Glomerular endothelial cell (primary cell): ENCODE measurements at places on chromosomes 7 and 10. TPM values are rescaled to one million over a fixed set of nuclear protein-coding genes. Genes with fewer than 3 reads are reported as not detected.

AGMO gene
- not detected in 2 replicates for total RNA-seq

TBATA gene
- not detected in 2 replicates for total RNA-seq

CYP2C9 gene
- not detected in 2 replicates for total RNA-seq

TFR2 gene
- 0.29 TPM in 1 of 2 replicates, not detected in the other for total RNA-seq

KAZALD1 gene
- 0.12 TPM in 1 of 2 replicates, not detected in the other for total RNA-seq

ZNF107 gene
- total RNA-seq = 2.2 and 5.3 TPM in 2 replicates

ANXA8 gene
- total RNA-seq = 0.12 TPM in 1 of 2 replicates, not detected in the other

TCAF2 gene
- 18.5 and 26.6 TPM in 2 replicates for total RNA-seq

SPDYE8 gene
- not detected in 2 replicates for total RNA-seq

GNAT3 gene
- not detected in 2 replicates for total RNA-seq

SND1 gene
- total RNA-seq = 185 and 193 TPM in 2 replicates

CCDC172 gene
- total RNA-seq = not detected in 2 replicates

AGBL3 gene
- 1.3 and 2.5 TPM in 2 replicates for total RNA-seq

OR13A1 gene
- not detected in 2 replicates for total RNA-seq
